Psoas muscle (tissue), 8 donors: ENCODE measurements at places on chromosomes 12 and 14.

DNA sequence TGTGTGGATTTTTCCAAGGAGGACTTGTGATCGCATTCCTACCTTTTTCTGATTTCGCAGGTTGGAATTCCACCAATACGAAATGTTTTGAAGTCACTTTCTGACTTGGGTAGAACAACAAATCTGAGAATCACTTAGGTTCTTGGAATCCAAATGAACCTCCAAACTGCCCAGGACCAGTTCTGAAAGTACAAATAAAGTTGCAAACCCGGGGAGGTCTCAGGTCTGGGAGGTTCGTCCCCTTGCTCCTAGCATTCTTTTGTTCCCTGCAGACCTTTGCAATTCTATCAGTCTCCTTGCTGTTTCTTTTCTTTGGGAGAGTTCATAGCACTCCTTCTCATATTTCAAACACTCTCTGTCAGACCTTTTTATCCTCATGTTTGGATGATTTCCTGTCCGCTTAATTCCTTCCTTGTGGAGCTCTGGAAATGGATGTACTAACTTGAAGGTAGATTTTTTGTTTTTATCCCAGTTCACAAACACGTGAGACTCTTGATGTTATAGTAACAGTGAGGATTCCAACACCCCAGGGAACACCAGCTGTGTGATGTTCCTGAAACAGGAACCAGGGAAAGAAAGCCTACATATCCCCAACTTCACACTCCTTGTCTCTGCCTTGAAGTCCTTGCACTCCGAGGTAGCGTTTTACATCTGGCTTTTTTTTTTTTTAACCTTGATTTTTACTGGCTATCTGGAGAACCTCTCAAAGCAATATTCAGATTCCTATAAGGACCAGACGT, 70.6 kb downstream of the TMEM132C start:
- no peak for DNase-seq

DNA sequence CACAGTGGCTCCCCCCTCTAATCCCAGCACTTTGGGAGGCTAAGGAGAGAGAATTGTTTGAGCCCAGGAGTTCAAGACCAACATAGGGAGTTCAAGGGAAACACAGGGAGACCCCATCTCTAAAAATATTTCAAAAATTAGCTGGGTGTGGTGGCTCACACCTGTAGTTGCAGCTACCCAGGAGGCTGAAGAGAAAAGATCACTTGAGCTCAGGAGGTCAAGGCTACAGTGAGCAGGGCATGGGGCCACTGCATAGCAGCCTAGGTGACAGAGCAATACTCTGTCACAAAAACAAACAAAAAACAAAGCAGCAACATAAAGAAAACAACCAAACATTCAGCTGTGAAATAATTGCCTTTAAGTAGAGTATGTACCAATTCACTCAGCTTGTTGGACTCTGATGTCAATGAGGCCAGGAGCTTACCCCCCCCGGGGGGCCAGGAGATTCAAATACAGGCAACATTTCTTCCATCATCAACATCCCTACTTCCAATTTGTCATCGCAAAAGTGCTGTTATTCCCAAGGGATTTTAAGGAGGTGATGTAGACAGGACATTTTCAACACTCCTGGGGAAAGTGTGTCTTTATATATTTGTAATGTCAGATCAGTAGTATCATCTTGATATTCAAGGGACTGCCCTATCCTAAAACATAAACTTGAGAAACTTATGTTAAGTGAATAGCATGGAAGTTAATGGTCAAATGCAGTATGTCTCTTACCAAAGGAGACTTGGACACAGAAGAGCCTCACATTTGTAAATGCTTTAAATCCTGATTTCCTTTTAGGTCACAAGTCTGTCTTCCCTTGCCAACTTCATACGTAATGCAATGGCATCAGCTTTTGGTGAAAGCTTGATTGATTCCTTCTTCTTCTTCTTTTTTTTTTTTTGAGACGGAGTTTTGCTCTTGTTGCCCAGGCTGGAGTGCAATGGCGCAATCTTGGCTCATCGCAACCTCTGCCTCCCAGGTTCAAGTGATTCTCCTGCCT, 40.6 kb upstream of the AEBP2 start:
- DNase-seq = no peak

DNA sequence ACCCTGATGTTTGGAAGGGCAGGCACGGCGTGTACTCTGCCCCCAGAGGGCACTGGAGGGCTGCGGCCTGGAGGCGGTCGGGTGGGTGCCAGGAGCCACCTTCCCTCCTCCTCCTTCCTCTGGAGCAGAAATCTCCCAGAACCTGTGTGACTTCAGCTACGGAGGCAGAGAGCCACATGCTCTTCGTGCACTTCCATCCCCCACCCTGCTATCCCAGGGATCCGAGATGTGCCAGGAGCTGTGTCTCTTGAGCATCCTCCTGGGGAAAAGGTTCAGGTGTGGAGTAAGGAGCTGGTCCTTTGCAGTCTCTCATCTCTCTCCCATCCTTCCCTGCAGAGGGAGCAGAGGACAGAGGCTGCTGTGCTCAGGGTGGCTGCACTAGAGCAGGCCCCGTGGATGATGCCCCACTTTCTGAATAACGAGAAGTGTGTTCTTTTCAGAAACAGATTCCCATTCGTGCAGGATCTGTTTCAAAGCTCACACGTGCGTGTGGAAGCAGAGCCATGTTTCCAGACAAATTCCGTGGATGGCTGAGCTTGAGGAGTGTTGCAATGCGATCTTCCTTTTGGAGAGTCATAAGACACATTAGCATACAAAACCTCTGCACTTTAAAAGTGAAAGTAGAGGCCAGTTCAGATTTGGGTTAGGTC, 162.9 kb downstream of the ADGRD1 start:
- peak; percentile 54 for DNase-seq

GRCh38 chr14:73269729-73270531, 32.6 kb downstream of the PAPLN start:
- DNase-seq = peak; percentile 65

GRCh38 chr12:105590571-105590970, 260.1 kb downstream of the C12orf75 start:
- DNase-seq = no peak

DNA sequence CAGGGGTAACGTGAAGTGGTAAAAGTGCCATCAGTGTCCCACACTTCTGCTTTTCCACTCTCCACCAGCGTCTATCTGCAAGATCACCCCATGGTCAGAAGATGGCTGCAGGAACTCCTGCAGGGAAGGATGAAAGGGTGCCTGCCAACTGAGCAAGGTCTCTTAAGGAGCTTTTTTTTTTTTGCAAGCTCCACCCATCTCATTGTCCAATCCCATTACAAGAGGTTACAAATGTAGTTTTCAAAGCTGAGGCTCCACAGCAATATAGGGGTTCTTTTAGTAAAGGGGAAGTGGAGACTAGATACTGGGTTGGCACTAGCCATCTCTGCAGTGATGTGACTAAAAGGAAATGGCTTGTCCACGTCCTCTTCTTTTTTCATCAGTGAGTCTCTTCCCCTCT, 5.9 kb upstream of the BHLHE41 start:
- DNase-seq = no peak

GRCh38 chr12:40312196-40312595, 87.4 kb downstream of the LRRK2 start:
- DNase-seq = no peak

- no peak for DNase-seq
Measured at GRCh38 chr12:57320639-57321038, 69.7 kb upstream of the STAC3 start.

- DNase-seq = no peak
Measured at GRCh38 chr12:75550401-75551240, 39.2 kb upstream of the KRR1 start.

- no peak for DNase-seq
Measured at GRCh38 chr12:113473942-113474341, 2.3 kb upstream of the LHX5 start.

DNA sequence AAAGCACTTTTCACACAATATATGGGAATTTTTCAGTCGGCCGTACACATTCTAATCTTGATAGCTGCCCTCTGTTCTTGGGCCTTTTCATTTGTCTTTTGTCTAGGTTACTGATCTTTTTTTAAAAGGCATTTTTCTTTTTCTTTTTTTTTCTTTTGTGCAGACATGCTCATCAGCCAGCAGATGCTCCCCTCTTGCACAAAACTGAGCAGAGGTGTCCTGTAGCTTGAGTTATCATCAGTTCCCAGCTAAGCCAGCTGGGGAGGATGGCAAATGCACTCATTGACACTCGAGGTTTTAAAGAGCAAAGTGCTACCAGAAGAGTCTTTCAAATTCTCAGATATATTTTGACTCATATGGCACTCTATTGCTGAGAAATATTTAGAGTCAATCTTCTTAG, 913.9 kb upstream of the SEL1L start:
- no peak for DNase-seq

DNA sequence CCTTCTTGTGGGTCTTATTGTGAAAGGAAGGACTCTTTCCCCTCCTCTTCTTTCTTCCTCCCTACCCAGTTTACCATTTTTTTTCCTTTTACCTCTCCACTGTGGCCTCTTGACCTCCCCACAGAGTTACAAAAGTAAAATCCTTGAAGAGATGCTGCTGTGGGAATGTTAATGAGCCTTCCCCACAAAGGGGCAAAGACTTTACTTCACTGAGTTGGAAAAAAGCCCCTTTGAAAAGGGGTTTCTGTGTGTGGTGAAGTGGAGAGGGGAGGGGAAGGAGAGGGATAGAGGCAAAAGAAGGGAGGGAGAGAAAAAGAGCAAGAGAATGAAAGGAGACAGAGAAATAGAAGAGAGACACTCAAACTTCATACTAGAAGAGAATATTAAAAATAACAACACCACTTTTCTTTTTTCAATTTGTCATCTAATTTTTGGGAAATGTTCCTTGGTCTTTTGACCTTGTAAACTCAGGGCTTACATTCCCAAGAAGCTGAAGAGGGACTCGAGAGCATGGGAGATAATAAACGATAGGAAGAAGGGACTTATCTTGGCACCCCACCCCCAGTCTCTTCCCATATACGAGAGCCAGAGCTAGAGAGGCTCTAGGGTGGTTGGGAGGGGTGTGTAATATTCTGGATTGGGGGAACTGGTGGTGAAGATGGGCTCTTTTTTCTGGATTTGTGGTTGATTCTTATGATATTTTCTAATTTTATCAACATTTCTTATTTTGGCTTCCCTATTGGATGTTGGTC, 13.2 kb upstream of the SALL2 start:
- no peak for DNase-seq

DNA sequence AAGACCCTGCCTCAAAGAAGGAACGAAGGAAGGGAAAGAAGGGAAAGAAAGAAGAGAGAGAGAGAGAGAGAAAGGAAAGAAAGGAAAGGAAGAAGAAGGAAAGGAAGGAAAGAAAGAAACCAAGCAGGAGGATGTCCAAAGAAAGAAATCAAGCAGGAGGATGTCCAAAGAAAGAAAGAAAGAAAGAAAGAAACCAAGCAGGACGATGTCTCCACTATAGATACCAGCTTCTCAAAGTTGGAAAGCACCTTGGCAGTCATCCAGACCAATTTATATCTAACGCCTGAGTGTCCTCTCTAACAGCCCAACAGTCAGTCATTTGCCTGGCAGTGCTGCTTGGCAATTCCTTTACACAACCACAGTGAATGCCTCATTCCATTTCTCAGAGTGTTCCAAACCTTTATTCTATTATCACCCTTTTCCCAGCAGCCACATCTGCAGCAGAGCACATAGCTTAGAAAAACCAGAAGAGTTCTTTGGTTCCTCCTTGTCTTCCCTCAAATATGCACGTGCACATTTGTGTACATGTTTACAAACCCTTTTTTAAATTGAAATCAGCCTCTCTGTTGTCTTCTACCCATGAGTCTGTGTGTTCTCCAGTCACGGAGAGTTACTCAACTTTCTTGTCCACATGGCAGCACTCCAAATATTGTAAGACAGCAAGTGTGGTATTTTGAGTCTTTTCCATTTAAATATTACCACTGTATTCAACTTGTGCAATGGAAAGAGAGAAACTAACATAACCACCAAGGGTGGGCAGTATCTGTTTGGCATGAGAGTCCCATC, 138.4 kb downstream of the STXBP6 start:
- no peak for DNase-seq

DNA sequence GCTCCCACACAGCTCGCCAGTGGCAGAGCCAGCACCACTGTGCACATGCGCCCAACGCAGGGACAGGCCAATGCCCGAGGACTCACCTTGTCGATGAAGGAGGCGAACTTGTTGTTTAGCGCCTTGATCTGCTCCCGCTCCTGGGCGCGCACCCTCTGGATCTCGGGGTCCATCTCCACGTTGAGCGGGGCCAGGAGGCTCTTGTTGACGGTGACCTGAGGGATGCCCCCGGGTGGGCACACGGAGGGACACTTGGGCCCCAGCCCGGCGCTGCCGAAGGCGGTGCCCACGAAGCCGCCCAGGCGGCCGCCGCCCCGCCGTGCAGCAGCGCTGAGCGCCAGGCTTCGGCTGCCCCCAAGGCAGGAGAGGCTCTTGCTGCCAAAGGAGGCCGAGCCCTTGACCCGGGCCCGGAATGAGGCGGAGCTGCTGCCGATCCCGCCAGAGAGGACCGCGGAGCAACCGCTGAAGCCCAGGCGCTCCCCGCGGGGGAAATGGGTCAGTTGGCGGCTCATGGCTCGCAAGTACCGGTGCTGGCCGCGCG, at the start of gene KRT72:
Gene KRT72, minus strand, starts transcription at position 523 of the 541 bp plus-strand sequence. Its CDS starts 11 bp downstream, at position 512.
- no peak for DNase-seq
